Hematopoietic multipotent progenitor cell treated with erythropoietin and hydrocortisone succinate and interleukin-3 and kit ligand, for 6 days (in vitro differentiated cells): ENCODE measurements at places on chromosomes 2 and 18.

GRCh38 chr2:207491086-207491485 lies 38.7 kb upstream of the CREB1 start:
- no peak for DNase-seq

DNA sequence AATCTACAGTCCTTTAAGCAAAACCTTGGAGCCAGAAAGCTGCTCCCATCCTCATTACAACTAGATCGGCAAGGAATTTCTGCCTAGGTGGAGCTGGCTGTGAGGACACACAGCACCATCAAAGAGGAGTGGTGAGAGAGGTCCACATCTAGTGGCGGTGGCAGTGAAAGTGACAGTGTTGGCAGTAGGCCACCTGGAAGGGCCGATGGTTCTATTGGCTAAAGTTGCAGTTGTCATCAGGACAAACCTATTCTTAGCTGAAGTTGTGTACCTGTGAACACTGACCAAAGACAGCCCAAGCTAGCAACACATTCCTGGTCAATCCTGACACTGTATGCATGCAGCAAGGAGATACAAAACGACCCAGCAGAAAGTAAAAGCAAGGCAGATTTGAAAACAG lies 218.1 kb upstream of the CHAC2 start:
- DNase-seq: no peak

GRCh38 chr2:52017646-52018235 lies 985.8 kb upstream of the NRXN1 start:
- DNase-seq: no peak

DNA sequence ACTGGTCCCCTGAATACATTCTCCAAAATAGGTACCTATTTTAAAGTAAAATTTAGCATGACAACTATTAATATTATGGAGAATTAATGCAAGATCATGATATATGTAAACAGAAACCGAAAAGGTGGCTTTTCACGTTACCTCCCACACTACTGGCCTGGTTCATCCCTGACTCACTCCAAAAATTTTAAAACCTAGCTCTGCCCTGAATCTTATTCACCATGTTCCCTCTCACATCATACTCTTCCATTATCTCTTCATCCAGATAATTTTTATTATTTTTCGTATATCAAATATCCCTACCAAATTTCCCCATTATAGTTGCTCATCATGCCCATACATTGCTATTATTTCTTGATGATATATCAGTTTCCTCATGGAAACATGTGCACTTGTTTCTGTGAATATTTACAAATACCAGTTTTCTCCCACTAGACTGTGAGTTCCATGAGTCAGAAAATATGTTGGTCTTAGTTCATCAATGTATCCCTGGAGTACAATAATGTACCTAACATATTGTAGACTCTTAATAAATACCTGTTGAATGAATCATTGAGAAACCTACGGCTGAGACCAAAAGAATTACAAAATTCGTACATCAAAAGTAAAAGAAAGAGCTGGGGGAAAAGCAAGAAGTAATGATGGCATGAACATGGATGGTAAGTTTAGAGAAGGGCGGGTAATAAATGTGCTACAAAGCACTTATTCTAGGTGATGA lies 360.1 kb upstream of the CHAC2 start:
- DNase-seq: no peak

GRCh38 chr18:48336332-48336731 lies 72.9 kb downstream of the ZBTB7C start:
- no peak for DNase-seq

- DNase-seq: no peak
These were observed 180.6 kb upstream of the EPAS1 start for GRCh38 chr2:46116553-46116991.

DNA sequence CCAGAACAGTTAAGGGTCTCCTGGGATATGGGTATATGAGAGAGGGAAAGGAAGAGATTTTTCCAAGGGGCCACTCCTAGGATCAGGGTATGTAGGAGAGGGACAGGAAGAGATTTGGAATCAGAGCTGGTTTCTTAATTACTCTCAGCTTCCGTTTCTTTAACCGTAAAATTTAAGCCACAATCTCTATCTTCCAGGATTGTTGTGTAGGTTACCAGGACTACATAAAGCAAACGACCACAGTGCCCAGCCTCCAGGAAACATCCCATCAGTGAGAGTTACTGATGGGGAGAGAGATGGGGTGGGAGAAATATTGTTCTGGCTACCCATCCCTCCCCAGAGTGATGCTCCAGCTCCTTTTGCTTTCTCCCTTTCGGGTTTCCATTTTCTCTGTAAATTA lies 114.6 kb upstream of the THUMPD2 start:
- no peak for DNase-seq

DNA sequence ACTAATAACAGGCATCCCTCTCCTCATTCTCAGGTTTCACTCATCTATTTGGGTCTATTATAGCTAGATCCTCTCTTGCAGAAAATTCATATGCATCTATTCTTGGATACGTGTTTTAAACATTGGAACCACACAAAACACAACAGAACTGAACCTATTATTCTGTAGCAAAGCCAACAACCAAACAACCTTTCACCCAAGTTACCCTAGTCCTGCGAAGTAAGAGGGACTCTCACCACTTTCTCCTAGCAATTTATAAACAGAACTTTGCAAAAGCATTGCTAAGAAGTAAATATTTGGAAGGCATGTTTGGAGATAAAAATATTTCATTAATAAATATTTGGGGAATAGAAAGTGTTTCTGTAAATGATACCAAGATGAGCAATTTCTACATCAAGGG lies 20.4 kb upstream of the SH3BP4 start:
- no peak for DNase-seq

DNA sequence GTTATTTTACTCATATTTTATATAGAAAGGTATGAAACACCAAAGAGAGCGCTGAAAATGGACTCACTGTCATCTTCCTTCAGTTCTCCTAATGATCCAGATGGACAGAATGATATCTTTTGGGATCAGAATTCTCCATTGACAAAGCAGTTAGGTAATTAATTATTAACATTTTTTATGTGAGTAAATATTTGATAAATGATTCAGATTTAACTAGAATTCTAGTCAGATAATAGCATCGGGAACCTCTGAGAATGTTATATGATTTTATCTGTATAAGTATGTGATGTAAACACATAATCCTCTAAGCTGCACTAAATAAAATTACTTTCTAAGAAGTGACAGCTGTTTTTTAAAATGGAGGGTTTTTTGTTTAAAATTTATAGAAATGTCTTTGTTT lies 2.0 kb downstream of the ETAA1 start:
- no peak for DNase-seq

- DNase-seq: no peak
These were observed 9.7 kb downstream of the CAB39 start for GRCh38 chr2:230722207-230722885.

- no peak for DNase-seq
These were observed 28.8 kb upstream of the CACNB4 start for GRCh38 chr2:152127628-152128027.

GRCh38 chr2:218272531-218273212 lies 2.4 kb downstream of the PNKD start:
- DNase-seq: peak; percentile 96

DNA sequence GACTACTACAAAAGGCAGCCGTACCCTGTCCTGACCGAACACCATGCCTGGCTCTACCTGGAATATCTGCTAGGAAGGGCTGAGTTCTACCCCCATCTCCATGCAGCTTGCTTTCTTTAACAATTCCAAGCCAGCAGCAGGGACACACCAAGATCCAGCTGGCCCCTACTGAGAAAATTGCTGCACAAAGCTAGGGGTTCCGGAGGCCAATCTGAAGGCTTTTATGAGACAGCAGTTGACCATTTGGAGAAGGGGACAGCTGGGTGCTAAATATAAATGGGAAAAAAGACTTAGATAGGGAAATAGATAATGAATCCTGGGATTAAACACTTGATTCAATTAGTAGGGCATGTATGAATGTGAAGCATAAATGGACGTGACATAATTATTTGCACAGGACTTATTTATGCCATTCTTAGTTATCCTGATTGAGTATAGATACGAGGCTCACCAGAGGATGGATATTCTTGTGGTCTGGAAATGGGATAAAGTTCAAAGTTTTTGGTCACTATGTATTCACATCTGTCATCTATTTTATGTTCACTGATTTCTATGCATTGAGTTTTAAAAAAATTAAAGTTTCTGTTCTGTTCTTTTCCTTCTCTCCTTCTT lies 204.0 kb downstream of the ZNF521 start:
- DNase-seq: no peak
